ENCODE measurements at places on chromosomes 7 and 10.

- no peak for DNase-seq
These were observed 2.6 kb downstream of the CPVL start for GRCh38 chr7:29143751-29144150.

DNA sequence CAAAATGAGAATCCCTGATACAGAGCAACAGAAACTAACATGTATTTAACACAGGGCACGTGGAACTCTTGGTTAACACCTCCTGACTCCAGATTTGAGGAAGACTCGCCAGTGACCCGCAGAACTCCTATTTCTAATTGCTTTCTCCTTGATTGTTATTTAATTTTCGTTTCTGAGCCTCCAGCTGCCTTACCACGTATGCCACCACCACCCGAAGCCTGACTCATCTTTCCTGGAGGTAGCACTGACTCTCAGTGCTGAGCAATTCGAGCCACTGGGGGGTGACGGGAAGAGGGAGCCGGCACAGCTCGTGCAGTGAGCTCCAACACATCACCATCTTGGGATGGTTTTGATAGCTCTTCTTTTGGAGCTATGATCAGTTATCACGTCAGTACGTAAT lies 273.9 kb upstream of the MGMT start:
- no peak for DNase-seq

GRCh38 chr7:47453093-47454061 lies 128.5 kb downstream of the TNS3 start:
- DNase-seq, result peak; percentile 52

DNA sequence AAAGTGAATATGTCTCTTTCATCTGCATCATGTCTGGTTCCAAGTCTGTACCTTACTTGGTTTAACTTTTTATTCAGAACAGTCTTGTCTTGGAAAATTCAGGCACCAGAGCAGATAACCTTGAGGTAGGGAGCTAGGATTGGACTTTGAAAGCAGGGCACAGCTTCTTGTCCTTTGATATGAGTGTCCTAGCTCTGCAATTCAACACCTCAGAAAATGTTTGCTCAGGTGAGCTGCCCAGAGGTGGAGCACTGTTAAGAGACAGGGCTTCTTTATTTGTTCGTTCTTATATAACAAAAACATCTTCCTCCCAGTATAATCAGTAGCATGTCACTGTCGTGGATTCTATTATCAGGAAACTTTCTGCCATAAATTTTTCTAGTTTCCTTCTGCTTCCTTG lies 118.3 kb downstream of the LRRC4 start:
- no peak for DNase-seq

GRCh38 chr7:1357601-1358271 lies 101.5 kb downstream of the MICALL2 start:
- DNase-seq, result no peak

- DNase-seq, result no peak
These were observed 13.5 kb downstream of the ZC3HC1 start for GRCh38 chr7:130037703-130038102.

DNA sequence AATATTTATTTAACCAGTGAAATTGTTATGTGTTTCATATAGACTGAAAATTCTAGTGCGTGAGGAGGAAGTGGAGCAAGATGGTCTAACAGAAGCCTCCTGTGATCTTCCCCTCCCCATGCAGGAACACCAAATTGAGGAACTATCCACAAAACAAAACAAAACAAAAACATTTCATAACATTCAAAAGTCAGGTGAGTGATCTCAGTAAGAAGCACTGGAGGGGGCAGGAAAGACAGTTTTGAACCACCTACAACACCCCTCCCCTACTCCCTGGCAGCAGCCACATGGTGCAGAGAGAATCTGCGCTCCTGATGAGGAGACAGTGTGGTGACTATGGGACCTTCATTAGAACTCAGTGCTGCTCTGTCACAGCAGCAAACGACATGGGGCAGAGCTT lies 221.9 kb upstream of the SEMA3C start:
- DNase-seq, result no peak

- DNase-seq, result no peak
These were observed 167.1 kb upstream of the INHBA start for GRCh38 chr7:41869997-41870396.

DNA sequence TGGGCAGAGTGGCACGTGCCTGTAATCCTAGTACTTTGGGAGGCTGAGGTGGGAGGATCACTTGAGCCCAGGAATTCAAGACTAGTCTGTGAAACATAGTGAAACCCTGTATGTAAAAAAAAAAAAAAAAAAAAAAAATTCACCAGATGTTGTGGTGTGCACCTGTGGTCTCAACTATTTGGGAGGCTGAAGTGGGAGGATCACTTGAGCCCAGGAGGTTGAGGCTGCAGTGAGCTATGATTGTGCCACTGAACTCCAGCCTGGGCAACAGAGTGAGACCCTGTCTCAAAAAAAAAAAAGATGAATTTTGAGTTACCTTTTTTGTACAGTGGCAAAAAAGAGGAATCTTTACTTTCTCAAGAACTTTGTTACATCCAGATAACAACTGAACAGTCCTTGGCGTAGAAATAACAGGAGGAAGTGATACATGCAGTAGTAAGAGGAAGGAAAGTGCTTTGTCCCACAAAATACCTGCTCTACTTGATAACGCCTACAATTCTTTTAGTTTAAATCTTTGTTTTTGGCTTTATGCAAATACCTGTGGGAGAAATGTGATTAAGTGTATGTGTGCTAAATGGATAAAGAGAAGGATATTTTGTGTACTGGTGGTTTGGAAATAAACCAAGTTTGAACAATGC lies 29.3 kb downstream of the SPAG6 start:
- DNase-seq, result no peak

- DNase-seq, result no peak
These were observed 479.8 kb upstream of the MKI67 start for GRCh38 chr10:128606055-128606454.

DNA sequence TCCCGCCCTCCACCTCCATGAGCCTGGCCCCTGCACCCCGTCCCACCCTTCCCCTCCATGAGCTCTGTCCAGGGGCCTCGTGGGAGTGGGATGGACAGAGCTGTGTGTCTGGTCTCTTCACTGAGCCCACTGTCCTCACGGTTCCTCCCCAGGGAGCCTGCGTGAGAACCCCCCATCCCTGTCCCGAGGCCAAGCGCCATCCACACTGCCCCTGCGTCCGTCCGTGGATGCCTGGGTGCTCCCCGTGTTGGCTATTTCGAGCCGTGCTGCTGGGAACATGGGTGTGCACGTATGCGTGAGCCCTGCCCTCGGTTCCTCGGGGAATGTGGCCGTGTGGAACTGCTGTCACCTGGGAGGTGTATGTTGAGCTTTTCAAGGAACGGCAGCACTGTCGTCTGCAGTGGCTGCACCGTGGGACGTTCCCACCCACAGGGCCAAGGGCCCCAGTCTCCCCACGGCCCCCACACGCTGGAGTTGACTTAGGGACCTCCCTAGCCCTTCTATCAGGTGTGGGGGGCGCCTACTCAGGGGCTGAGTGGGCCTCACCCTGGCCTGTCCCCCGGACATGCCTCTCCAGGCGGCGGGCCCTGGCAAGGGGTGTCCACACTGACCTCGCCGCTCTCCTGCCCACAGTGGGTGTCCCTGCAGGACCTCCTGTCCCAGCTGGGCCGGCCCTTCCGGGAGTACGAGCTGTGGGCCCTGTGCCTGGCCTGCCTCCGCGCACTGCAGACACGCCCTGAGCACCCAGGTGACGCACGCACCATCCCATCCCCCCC lies 28.1 kb downstream of the KNDC1 start:
- no peak for DNase-seq

GRCh38 chr7:27106181-27106900 lies 3.9 kb upstream of the HOXA2 start:
- DNase-seq, result no peak

DNA sequence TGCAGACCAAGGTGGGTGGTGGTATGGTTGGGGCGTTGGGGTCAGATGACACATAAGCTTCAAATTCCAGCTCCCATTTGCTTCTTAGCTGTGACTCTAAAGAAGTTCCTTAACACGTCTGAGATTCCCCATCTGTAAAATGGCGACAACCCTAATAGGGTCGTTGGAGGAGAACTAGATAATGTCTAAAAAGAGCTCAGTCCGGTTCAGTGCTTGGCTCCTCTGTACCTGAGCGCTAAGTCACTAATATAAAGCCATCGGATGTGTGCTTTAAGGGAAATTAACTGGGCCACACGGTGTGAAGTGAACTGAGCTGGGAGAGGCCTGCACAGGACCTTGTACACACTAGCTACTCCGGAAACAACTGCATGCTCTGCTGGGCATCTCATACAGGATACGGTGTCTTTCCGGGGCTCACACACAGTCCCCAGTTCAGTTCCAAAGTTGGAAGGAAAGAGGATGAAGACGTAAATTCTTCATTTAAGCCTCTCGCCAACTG lies 476 bp upstream of the ZFYVE27 start:
- DNase-seq, result no peak

DNA sequence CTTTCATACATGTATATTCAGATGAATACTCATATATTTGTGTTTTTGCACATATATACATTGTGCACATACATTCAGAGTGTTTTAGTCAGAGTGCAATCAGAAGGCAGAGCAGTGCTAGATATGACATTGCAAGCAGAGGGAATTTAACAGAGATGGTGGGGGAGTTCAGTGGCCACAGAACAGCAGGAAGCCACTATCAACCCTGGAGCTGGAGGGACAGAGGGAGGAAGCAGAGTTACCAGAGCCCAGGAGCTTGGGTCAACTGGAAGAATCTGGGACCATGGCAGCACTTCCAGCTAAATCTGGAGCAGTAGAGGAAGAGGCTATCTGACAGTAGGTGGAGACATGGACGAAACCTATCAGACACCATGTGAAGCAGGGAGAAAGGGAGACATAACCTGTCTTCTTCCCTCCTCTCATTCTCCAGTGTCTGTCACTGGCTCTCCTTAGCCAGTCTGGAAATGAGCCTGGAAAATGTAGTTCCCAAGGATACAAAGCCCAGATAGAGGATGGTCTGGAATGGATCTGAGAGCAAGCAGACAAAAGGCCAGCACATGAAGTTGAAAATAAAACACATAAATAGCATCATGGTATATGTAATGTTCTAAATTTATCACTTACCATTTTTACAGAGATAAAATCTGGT lies 33.6 kb upstream of the HERPUD2 start:
- DNase-seq, result no peak
